Stimulated activated CD8-positive, alpha-beta memory T cell treated with anti-CD3 and anti-CD28 coated beads, Interleukin-4, amount 100 ng/mL, for 4 hours (primary cell): ENCODE measurements at places on chromosomes 7 and 10.

DNA sequence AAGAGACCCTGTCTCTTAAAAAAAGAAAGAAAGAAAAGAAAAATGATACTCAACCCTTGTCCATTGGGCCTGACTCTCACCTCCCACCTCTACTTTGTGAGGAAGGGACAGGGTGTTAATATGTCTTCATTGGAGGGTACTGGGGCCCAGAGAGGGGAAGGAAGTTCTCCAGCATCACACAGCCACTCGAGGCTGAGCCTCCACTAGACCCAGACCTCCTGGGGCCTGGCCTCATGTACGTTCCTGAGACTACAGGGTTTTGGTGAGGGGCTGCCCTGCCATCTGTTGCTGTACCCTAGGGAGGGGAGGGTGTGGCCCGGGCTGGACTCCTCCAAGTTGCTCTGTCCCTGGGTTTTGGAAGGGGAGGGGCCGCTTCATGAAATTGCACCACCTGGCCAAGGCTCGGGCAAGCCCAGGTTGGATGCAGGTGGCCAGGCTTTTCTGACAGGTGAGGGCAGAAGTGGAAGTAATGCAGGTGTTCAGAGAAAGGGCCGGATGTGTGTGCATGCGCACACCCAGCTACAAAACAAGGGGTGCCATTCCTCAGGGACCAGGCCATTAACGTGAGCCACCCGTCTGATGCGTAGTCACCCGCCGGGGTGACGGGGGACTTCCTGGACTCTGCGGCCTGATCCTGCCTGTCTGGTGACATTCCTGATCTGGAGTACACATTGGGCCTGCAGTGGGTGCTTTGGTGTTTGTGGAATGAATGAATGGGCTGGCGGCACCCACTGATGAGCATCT is 21.7 kb downstream of the GTF2IRD1 start:
- DNase-seq = no peak

DNA sequence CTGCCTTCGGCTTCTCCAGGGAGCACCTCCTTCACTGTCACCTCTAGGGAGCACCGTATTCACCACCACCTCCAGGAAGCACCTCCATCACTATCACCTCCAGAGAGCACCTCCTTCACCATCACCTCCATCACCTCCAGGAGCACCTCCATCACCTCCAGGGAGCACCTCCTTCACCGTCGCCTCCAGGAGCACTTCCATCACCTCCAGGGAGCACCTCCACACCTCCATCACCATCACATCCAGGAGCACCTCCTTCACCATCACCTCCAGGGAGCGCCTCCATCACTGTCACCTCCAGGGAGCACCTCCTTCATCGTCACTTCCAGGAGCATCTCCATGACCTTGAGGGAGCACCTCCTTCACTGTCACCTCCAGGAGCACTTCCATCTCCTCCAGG is 102.3 kb downstream of the DNAJB6 start:
- DNase-seq = no peak

GRCh38 chr7:48154792-48155413 is 16.4 kb upstream of the ABCA13 start:
- DNase-seq = no peak

DNA sequence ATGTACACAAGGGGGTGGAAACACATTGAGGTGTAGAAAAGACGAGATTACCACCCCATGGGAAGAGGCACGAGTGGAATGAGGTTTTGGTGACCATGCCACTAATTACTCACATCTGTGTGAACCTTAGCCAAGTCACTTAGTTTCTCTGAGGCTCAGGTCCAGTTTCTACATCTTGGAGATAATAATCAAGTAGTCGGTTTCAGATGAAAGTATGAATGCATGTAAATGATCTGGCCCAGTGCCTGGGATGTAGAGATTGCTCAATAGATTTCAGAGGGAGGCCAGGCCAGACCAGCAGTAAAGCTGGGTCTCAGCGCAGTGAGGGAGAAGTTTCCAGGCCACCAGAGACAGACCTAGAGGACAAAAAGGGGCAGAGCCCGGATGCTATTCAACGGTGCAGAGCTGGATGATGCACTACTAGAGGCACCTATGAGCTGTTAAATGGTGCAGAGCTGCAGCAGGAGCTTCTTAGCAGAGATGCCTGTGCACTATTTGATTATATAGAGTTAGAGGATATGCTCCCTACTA is 725.1 kb downstream of the GRID1 start:
- no peak for DNase-seq
